ENCODE measurements at places on chromosomes 12 and 14. TPM values are rescaled to one million over a fixed set of nuclear protein-coding genes. Genes with fewer than 3 reads are reported as not detected.

DNA sequence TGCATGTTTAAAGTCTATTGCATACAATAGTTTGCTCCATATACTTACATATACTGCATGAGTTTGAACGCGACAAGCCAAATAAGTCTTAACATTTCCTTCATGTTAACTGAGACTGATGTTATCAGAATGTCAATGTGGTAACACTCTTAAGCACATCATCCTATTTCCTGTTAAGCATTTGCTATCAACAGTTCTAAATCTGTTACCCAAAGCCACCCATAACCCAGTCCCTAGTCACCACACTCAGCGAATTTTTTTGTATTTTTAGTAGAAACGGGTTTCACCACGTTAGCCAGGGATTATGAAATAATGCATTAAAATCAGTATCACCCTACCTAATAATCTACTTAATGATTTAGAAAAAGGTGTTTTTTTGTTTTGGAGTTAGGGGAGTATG lies 39.4 kb downstream of the HNRNPC start:
- DNase-seq: no peak

HOXC4 gene
- polyA plus RNA-seq: 0.49 TPM

DNA sequence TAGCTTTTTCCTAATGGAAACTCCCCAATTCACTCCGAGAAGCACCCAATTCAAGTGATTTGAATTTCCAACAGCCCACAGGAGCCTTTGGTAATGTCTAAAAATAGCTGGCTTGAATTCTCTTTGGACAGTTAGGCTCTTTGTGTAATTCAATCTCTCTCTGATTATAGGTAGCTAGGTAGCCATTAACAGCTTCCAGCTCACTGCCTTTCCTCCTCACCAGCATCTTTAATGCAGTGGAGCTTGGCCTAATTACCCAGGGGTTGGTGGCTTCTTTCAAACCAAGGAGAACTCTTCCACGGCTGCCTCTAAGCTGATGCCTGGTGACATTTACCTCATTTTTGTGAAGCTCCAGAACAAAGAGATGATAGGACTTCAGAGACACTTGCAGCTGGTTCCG lies 86.4 kb downstream of the WSCD2 start:
- DNase-seq: no peak

GRCh38 chr14:74409441-74409840 lies 16.6 kb downstream of the SYNDIG1L start:
- DNase-seq: no peak

GRCh38 chr14:105149146-105149781 lies 19.3 kb downstream of the JAG2 start:
- peak; percentile 52 for DNase-seq

AQP6 gene
- polyA plus RNA-seq: not detected

TPI1 gene
- 234 TPM for polyA plus RNA-seq

- no peak for DNase-seq
These were observed 8.4 kb upstream of the C12orf75 start for GRCh38 chr12:105322070-105322469.

DNA sequence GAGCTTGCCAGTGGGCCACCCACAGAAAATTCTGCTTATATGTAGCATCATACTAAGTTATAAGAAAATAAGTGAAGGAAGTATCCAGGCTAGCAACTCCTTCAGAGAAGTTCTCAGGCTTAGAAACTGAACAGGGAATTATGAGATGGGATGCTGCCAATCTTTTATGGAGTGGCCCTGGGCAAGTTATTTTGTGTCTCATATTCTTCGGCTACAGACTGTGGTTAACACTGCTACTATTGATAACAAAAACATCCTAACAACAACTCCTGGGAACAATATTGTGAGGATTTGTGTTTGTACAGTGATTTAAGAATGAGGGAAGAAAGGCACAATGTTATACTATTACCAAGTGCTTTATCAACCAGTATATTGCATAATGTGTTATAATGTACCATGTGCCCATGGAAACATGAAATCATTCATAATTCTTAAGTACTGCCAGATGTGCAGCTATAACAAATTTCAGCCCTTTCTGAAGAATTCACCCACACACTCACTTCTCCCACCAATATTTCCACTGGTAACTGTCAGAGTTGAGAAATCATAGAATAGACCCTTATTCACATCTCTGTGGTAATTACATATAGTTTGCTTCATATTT lies 113.3 kb upstream of the SOX5 start:
- no peak for DNase-seq

DNA sequence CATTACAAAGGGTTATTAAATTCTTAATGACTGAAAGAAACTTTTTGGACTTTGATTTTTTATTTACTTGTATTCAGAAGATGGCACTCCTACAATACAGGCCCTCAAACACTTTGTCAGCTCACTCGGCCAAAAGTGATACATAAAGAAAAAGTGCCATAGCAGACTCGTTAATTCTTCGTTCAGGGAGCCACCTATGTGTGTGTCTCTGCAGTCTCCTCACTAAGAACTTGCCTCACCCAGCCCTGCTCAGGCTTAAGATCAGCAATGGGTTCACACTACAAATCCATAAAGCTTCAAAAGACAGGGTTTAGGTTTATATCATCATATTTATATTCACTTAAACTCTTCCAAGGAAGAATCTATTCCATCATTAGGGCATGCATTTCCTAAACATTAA lies 11.5 kb downstream of the DCP1B start:
- no peak for DNase-seq

DNA sequence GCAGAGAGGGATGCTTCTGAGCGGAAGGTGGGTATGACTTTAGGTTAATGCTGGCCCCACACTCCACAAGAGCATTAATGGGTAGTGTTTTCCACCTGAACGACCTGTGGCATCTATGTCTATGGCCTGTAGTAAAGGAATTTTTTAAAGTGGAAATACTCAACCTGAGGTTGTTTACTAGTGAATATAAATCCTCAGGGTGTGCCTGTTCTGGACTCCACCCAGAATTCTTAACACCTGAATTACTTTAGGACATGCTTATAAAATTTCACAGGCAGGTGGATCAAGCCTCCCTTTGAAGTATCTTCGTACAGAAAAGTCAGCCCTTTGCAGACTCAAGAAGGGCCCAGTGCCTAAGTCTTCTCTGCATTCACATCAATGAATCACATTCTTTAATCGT lies 196.1 kb downstream of the ESR2 start:
- no peak for DNase-seq

DNA sequence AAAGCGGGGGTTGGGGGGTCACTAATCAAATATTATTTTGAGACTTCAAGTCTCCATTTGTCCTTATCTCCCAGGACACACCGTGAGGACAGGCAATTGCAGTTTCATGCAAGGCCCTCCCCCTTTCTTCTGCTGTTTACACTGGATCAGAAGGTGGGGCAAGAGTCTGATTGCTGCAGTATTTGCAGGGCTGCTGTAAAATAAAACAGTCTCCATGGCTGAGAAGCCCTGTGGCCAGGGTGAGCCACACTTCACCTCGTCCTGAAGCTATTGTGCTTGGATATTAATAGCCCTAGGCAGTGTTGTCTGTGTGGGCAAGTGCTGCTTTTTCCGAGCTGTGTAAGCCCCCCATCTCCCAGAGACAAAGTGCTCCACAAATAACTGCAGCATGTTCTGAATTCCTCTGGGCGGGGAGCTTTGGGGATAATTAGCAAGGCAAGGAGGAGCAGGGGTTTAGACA lies 187.4 kb upstream of the NTF3 start:
- no peak for DNase-seq

BICDL1 gene
- 5.8 TPM for polyA plus RNA-seq

AICDA gene
- 0.24 TPM for polyA plus RNA-seq

DNA sequence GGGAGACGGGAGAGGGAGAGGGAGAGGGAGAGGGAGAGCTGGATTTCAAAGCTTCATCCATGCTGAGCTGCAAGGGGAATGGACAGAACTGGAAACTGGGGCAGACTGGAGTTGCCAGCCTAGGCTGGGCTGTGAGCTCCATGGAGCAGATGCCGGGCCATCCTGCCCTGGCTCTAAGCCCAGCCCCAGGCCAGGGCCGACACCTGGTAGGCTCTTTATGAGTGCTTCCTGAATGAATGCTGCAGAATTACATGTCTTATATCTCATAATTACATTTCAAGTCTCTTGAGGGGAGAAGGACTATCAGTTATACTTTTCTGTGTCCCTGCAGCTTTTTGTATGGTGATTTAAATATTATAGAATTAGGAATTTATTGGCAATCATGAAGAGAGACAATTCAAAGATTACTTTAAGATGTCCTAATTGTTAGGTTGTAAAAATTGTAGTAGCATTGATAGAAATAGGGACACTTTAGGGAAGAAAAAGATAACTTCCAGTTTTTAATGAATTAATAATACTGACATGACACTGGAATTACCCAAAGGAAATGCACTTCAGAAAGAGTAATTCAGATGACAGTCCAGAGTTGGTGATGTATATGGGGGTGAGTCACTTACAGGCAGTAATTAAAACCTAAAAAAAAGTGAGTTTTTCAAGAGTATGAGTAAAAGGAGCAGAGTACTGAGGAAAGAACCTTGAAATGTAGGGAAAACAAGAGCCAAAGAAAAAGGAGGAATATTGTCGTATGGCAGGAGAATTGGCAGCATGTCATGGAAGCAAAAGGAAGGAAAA lies 29.0 kb downstream of the SCYL2 start:
- DNase-seq: no peak

KLRC4 gene
- polyA plus RNA-seq: 0.52 TPM

GRCh38 chr12:31407562-31407961 lies 81.6 kb upstream of the SINHCAF start:
- DNase-seq: no peak

DNA sequence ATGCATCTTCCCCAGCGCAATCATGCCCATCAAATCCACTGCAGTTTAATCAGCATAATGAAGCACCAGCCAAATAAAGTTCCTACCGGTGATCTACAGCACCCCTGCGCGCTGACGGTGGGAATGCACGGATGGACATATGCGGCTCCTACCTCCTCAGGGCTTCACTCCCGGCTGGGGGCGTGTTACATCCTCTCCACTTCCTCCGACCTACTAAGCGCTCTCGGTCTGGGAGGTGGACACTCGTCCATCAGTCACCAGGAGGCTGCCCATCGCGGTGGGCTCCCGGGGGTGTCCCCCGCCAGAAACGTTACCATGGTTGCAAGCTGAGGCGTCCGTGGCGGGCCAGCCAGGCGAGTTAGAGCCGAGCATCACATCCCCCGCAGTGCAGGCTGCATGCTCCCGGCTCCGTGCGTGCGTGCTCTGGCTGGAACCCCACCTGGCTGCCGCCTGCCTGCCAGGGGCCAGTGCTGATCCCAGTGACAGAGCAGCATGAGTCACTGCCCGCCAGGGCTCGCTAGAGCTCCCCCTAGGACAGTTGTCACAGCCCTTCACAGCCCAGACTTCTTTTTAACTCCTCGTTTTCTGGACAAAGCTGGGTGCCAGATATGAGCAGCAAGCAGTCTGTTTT lies 73.0 kb downstream of the CIT start:
- DNase-seq: no peak

- DNase-seq: peak; percentile 73
These were observed 14.6 kb downstream of the VASH1 start for GRCh38 chr14:76775695-76776427.

- DNase-seq: no peak
These were observed 70.2 kb upstream of the TCL1A start for GRCh38 chr14:95784137-95784536.

GRCh38 chr14:100698666-100699448 lies 27.8 kb upstream of the DLK1 start:
- no peak for DNase-seq

DNA sequence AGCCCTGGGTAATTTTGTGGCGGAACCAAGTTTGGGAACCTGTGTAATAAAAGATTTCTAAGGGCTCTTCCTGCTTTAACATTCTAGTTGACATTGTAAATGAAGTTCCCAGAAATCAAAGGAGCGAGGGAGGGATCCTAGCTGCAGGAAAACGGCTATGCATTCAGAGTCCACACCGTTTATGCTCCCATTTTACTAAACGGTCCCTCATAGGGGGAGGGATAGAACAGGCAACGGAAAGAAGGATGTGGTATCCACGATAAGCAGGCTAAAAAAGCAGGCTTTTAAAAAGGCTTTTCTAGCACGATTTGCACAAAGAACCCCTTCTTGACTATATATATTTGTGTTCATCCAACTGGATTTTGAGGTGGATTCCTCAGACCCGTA lies 559 bp downstream of the SYNJ2BP start:
- no peak for DNase-seq

TDRD9 gene
- 0.70 TPM for polyA plus RNA-seq

GRCh38 chr14:93431036-93431670 lies 414 bp downstream of the UNC79 start:
- DNase-seq: no peak

DNA sequence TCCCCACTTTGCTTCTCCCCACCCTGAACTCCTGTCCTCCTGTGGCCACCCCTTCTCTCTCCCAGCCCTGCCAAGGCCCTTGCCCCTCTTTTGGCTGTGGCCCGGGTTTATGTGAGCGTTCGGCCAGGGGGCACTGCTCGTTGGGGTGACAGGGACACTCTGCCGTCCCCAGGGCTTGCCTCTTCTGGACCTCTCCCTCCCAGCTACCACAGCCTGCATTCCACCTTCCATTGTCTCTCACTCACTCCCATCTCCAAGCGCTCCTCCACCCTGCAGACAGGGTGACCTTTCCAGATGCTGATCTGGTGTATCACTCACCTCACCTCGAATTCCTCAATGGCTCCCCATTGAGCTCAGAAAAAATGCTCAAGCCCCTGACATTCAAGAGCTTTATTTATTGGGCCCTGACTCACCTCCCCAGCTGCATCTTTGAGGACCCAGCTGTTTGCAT lies 1.4 kb downstream of the SERPINA9 start:
- no peak for DNase-seq

ACOT6 gene
- polyA plus RNA-seq: not detected

GRCh38 chr12:118709946-118710345 lies 271.4 kb upstream of the SRRM4 start:
- no peak for DNase-seq

DNA sequence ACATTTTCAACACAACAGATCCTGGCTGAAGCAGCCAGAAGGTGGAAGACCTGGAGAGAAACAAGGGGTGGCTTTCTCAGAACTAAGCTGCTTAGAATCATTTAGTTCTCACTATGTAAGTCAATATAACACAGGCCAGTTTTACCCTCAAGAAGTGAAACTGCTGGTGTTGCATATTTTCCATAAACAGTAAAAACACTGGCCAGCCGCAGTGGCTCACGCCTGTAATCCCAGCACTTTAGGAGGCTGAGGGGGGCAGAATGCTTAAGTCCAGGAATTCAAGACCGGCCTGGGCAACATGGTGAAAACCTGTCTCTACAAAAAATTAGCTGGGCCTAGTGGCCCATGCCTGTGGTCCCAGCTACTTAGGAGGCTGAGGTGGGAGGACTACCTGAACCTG lies 11.6 kb downstream of the STX2 start:
- DNase-seq: no peak

EIF2S1 gene
- 51.4 TPM for polyA plus RNA-seq

MMP17 gene
- 8.4 TPM for polyA plus RNA-seq

PPFIA2 gene
- 0.05 TPM for polyA plus RNA-seq

GRCh38 chr14:22152903-22153302 lies 436.1 kb downstream of the DAD1 start:
- no peak for DNase-seq

KRT6B gene
- 0.04 TPM for polyA plus RNA-seq

- DNase-seq: no peak
These were observed 197.4 kb downstream of the DUSP6 start for GRCh38 chr12:89154743-89155499.

Measured in spleen (tissue), 13 donors.